ENCODE measurements at places on chromosomes 6 and 20.
A peak's percentile ranks its signal among the peaks of the same experiment; 100 is the strongest.

DNA sequence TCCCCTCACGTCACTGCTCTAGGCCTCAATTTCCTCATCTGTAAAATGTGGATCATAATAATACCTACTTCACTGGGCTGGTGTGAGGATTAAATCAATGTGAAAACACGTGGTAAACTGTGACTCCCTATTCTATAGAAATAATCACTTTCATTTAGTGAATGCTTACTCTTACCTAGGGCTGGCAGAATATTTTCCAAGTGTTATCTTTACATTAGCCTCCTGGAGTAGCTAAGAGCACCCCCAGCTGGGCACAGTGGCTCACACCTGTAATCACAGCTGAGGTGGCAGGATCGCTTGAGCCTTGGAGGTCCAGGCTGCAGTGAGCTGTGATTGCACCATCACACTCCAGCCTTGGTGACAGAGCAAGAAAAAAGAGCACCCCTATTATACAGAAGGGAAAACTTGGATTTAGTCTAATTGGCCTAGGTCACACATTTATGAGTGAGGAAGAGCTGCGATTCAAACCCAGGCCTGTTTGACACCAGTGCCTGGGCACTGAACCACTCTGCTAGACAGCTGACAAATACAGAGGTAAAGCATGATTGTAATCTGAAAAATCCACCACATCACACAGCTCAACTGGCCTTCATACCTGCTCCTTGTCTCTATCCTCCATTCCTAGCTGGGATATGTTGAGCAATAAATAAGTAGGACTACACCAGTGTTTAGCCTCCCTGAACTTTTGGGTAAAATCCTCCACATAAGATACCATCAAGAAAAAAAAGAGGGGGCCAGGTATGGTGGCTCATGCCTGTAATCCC, 1.4 kb upstream of the SNTA1 start:
- no peak for DNase-seq

GRCh38 chr6:1336246-1336843, 24.4 kb downstream of the FOXQ1 start:
- DNase-seq: no peak

DNA sequence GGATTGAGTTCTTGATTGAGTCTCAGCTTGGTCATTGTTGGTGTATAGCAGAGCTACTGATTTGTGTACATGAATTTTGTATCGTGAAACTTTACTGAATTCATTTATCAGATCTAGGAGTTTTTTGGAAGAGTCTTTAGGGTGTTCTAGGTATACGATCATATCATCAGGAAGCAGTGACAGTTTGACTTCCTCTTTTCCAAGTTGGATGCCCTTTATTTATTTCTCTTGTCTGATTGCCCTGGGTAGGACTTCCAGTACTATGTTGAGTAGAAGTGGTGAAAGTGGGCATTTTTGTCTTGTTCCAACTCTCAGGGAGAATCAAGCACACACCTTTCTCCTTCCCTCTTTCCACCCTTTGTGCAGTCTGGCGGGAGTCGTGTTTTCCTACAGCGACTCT, 26.4 kb downstream of the RPP40 start:
- DNase-seq: no peak

GRCh38 chr6:53300656-53301551, 47.8 kb downstream of the ELOVL5 start:
- DNase-seq: peak; percentile 20

- DNase-seq: no peak
Measured at GRCh38 chr6:127162836-127163235, 44.4 kb downstream of the RSPO3 start.

GRCh38 chr20:15528391-15529111, 1044.7 kb downstream of the KIF16B start:
- no peak for DNase-seq

- DNase-seq: peak; percentile 82
Measured at GRCh38 chr6:157380779-157381561, at the start of gene ZDHHC14. Gene ZDHHC14 (plus strand): TSS chr6:157381190.

DNA sequence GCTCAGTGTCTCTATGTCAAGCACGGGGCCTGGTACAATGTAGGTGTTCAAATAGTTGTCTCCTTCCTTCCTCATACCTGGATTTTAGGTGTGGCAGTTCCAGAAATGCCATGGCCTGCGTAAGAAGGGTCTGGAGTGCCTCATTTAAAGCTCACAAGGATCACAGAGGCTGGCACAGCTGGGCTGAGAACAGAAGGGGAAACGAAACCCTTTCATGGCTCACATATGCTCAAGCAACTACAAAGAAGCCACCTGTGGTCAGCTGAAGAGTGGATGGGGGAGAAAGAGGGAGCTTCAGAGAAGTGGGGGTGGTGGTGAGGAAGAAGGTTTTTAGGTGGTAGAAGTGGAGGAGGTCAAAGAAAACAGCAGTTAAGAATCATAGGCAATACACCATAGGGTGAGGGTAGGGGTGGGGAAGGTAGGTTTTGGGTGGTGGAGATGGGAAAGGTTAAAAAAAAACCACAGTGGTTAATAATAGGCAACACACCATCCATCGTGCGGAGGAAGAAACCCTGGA, 17.0 kb upstream of the TOP1 start:
- DNase-seq: no peak

DNA sequence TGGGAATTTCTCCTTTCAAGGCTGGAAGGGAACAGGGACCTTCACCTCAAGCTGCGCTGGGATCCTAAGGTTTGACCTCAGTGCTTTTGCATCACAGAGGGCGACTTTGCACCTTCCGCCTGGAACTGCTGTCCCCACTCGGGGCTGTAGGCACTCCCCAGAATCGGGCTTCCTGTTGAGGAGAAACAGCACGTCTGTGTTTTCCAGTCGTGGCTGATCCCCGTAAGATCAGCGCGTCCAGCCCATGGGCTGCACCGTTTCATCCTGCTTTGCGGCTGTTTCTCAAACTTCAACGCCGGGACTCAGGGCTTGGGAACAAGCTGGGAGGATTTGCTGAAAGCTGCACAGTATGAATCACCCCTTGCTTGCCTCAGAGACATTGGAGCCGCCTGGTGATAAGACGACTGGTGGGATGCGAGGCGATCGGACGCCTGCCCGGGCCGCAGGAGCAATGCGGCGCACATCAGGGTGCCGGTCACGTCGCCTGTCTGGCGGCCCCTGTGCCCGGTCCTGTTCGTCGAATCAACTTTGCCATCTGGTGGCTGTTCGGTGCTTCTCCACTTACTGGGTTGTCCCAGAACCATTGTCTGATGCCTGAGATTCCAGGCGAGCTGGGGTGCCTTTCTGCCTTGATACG, 53.6 kb upstream of the FRMD1 start:
- no peak for DNase-seq

DNA sequence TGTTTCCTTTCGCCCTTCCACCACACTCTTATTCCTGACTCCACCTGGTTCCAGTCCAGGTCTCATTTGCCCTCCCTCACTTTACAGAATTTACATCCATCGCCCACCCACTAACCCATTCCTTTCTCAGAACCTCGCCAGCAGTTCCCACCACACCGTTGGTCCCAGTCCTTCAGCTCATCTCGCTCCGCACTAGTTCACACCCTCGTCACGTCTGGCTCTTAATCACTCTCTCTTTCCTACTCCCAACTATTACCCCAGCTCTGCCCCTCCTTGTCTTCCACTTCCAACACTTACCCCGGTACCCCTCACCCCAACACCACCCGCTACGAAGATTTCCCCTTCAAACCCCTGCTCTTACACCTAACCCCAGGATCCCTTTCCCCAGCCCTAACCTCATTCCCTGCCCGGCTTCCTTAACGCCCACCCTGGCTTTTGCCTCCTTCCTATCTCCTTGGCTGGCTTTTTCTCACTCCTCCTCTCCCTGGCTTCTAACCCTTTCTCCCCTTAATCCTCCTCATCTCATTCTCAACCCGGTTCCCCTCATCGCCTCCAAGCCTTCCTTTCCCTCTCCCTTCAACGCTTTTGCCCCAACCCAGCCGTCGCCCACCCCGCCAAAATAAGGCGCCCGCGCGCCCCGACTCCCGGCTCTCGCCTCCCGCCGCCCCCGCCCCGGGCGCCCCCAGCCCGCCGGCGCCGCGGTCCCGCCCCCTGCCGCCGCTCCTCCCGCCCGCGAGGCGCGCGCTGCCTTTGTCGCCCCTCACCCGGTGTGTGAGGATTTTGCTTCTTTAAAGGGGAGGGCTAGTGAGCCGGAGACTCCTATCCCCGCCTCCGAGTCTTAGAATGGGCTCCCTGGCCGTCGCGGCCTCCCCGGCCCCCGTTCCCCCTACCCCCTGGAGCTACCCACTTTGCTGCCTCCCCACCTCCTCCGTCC, 542 bp downstream of the USP49 start:
- DNase-seq: no peak

DNA sequence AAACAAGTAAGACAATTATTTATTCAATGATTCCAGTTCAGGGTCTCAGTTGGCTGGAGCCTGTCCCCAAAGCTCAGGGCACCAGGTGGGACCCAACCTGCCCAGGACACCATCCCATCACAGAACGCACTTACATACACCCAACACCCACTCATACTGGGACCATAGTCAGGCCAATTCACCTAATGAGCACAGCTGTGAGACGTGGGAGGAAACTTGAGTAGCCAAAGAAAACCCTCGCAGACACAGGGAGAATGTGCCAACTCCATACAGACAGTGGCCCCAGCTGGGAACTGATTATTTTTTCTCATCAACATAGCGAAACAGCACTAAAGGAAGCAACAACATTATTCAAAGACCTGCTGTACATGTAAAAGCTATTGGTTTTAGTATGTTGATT, 58.6 kb upstream of the DOK5 start:
- no peak for DNase-seq

- DNase-seq: no peak
Measured at GRCh38 chr6:11730641-11731040, 48.0 kb downstream of the ADTRP start.

Data from inflammatory macrophage treated with lipopolysaccharide for 1 hour (primary cell).